ENCODE measurements at places on chromosomes 5 and 9. TPM values are rescaled to one million over a fixed set of nuclear protein-coding genes. Genes with fewer than 3 reads are reported as not detected.

MAP3K1 gene
- 2.8 TPM for polyA plus RNA-seq

NDST1 gene
- polyA plus RNA-seq = 15.3 TPM

GABRA6 gene
- not detected for polyA plus RNA-seq

ZDHHC12 gene
- 115 TPM for polyA plus RNA-seq

F2RL2 gene
- polyA plus RNA-seq = 0.06 TPM

SLC1A3 gene
- 5.3 TPM for polyA plus RNA-seq

LRRC70 gene
- polyA plus RNA-seq = 0.16 TPM
